ENCODE measurements at places on chromosomes 1 and 21. TPM values are rescaled to one million over a fixed set of nuclear protein-coding genes. Genes with fewer than 3 reads are reported as not detected.

Gene FRRS1
- total RNA-seq: 16.1 TPM

Gene LCE2C
- total RNA-seq: not detected

Gene SLAMF6
- total RNA-seq: not detected

Gene C8B
- total RNA-seq: not detected

Gene PRKAA2
- 0.53 TPM for total RNA-seq

Gene SOD1
- total RNA-seq: 234 TPM

Gene CYP4X1
- not detected for total RNA-seq

Gene ST6GALNAC5
- 2.0 TPM for total RNA-seq

Gene DCST2
- 0.18 TPM for total RNA-seq

Gene C1orf185
- total RNA-seq: not detected

Gene CFHR1
- total RNA-seq: 0.29 TPM

Gene TAF1A
- total RNA-seq: 3.4 TPM

Gene PALMD
- 0.29 TPM for total RNA-seq
